ENCODE measurements at places on chromosomes 4 and X. TPM values are rescaled to one million over a fixed set of nuclear protein-coding genes. Genes with fewer than 3 reads are reported as not detected.

DNA sequence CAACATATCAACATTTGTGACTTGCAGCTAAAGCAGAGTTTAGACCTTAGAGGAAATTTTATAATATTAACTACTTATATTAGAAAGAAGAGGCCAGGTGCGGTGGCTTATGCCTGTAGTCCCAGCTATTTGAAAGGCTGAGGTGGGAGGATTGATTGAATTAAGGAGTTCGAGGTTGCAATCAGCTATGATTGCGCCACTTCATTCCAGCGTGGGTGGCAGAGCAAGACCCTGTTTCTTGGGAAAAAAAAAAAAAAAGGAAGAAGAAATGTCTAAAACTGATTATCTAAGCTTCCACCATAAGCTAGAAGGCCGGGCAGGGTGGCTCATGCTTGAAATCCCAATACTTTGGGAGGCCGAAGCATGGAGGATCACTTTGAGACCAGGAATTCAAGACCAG, 42.0 kb upstream of the USP9X start:
- no peak overlapping the region for H3K27ac ChIP-seq
- peaks cover 15% of the 10 kb centered on the region for H3K4me1 ChIP-seq
- no peaks in the 10 kb centered on the region for H3K27me3 ChIP-seq
- no peak for DNase-seq
- no peaks in the 10 kb centered on the region for H3K36me3 ChIP-seq
- H3K4me3 ChIP-seq = no peak overlapping the region

ETNPPL gene
- not detected for total RNA-seq

- H3K36me3 ChIP-seq = peaks cover 2% of the 10 kb centered on the region
- no peak for DNase-seq
These were observed 48.1 kb downstream of the SMC1A start for GRCh38 chrX:53374222-53374820.

- no peaks in the 10 kb centered on the region for H3K27me3 ChIP-seq
- no peaks in the 10 kb centered on the region for H3K36me3 ChIP-seq
- no peaks in the 10 kb centered on the region for H3K4me1 ChIP-seq
- no peak overlapping the region for H3K27ac ChIP-seq
- DNase-seq = no peak
These were observed 101.1 kb downstream of the ADGRL3 start for GRCh38 chr4:61301271-61301670.

PAGE4 gene
- not detected for total RNA-seq

DNA sequence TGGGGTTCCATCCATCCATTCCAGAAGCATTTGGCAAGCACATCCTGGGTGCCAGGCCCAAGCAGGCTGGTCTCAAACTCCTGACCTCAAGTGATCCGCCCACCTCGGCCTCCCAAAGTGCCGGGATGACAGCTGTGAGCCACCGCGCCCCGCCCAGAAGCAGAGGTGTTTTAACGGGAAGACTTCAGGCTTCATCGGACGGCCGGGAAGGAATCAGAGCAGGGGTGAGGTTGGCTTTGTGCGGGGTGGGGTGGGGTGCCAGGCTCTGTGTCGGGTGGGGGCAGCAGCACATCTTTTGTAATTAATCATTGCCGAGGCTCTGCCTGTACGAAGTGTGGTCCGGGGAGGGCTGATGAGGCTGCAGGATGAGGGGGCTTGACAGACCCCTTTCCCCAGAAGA, 5.1 kb upstream of the SLC25A6 start:
- H3K4me1 ChIP-seq = peaks cover 3% of the 10 kb centered on the region
- no peak overlapping the region for H3K4me3 ChIP-seq
- H3K27me3 ChIP-seq = no peaks in the 10 kb centered on the region

DNA sequence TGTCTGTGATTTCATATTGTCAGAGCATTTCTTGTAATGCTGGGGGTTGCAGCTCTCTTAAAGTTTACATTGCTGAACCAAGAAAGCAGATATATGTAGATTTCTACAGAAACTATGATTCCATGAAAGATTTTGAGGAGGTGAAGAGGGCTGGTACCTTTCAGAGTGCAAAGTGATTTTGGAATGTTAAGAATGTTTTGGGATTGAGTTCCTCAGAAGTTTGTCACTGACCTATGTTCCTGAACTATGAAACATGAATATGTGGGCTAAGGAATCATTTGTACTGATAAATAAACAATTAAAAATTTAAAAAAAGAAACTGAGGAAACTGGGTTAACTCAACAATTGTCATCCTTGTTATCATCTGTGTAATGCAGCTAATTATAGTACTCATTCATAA, 12.3 kb upstream of the CHIC2 start:
- peak; percentile 38 for DNase-seq
- no peaks in the 10 kb centered on the region for H3K36me3 ChIP-seq
- peaks cover 30% of the 10 kb centered on the region for H3K4me1 ChIP-seq
- peak overlapping the region; percentile 66 for H3K27ac ChIP-seq
- no peaks in the 10 kb centered on the region for H3K27me3 ChIP-seq
- no peak overlapping the region for H3K4me3 ChIP-seq

DNA sequence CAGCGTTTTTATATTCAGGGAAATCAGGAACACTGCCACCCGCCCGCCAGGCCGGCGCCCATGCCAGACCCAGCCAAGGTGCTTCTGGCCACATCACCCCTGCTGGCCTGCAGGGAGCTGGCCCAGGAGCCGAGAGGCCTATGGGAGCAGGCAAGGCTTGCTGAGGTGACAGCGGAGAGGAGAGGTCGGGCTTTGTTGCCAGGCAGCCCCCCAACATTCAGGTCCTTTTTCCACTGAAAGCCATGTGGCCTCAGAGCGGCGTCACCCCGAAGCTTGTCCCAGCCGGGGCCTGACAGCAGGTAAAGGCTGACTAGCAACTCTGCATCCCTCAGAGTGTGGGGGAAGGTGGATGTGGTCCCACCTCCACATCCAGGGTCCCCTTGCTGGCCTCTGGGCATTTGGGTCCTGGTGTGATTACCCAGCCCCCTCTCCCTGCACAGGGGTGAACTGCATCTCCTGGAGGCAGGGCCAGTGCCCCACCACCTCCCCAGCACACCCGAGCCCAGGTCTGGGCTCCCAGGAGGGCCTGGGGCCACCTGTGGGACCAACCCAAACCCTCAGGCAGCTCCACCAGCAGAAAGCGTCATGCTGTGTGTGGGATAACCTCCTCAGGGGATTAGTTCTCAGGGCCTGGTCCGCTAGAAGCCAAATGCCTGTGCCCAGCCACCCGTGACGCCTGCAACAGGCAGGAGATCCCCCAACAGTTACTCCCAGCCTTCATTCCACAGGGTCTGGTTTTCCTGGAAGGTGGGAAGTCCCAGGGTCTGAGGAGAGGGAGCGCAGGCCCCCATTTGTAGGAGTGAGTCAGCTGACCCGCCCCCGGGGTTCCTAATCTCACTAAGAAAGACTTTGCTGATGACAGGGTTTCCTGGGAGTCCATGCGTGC, at the start of gene PDE6B:
TSS of gene PDE6B (plus strand) at position 869 of the 886 bp plus-strand sequence. CDS start 54 bp downstream, outside the sequence.
- DNase-seq = no peak
- no peak within 1 kb of the TSS for H3K4me3 ChIP-seq
- H3K27me3 ChIP-seq = no peaks in the 10 kb centered on the region
- H3K27ac ChIP-seq = no peak within 1 kb of the TSS
- H3K4me1 ChIP-seq = no peaks in the 10 kb centered on the region

GRCh38 chr4:2592572-2592971, 56.1 kb downstream of the FAM193A start:
- DNase-seq = no peak
- peaks cover 2% of the 10 kb centered on the region for H3K36me3 ChIP-seq
- no peak overlapping the region for H3K27ac ChIP-seq
- H3K27me3 ChIP-seq = no peaks in the 10 kb centered on the region
- H3K4me3 ChIP-seq = no peak overlapping the region

DNA sequence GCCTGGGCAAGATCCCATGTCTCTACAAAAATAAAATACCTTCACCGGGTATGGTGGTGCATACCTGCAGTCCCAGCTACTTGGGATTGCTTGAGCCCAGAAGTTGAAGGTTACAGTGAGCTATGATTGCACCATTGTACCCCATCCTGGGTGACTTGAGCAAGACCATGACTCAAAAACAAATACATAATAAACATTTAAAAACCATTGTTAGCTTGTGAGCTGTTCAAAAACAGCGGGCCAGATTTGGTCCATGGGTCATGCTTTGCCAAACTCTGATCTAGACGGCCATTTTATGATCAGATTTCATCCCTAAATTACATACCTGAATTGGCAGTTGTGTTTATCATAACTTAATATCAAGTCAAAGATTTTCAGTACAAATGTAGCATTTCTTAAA, 76.0 kb upstream of the GPM6B start:
- H3K4me1 ChIP-seq = no peaks in the 10 kb centered on the region
- no peak overlapping the region for H3K27ac ChIP-seq
- no peaks in the 10 kb centered on the region for H3K27me3 ChIP-seq

- H3K4me3 ChIP-seq = no peak overlapping the region
- H3K4me1 ChIP-seq = no peaks in the 10 kb centered on the region
- no peaks in the 10 kb centered on the region for H3K27me3 ChIP-seq
- H3K36me3 ChIP-seq = no peaks in the 10 kb centered on the region
These were observed 315.7 kb downstream of the FBXW7 start for GRCh38 chr4:152220201-152220666.

ARMCX4 gene
- 17.6 TPM for total RNA-seq
